ENCODE measurements at places on chromosomes 2 and 18. TPM values are rescaled to one million over a fixed set of nuclear protein-coding genes. Genes with fewer than 3 reads are reported as not detected.

DNA sequence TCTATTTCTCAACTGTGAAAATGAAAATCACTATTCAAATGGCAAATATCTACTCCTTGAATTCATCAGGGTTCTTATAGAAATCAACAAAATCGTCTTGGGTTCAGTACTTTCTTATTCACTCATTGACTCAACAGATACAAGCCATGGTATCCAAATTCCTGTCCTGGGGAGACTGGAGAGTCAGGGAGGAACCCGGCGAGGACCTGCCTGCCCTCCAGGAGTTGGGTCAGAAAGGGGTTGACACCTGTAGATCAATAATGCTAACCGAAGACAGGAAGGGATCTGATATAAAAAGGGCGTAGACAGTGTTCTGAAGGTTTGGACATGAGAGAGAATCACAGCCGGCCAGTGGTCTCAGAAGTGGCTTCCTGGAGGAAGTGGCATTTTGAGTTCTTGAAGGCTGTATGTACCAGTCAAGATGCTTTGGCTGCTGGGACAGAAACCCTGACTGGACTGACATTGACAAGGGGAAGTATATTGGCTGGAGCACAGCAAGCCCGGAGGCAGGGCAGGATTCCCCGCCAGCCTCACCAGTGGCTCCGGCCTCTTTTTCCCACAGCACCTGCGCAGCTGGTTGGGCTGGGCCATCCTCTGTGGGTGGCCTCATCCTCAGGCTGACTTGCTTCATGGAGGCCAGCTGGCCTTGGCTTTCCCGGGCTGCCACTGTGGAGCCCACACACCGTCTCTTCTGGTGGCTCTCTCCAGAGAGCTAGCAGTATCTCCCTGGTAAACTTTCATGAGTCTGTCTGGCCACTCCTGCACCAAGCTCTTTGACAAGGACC lies 3.0 kb downstream of the LRRFIP1 start:
- peaks cover 8% of the 10 kb centered on the region for H3K4me1 ChIP-seq
- H3K27ac ChIP-seq = no peak overlapping the region
- no peak overlapping the region for H3K4me3 ChIP-seq
- H3K27me3 ChIP-seq = no peaks in the 10 kb centered on the region
- no peaks in the 10 kb centered on the region for H3K36me3 ChIP-seq

GRCh38 chr2:44244135-44244871 lies 31.0 kb upstream of the SLC3A1 start:
- no peaks in the 10 kb centered on the region for H3K36me3 ChIP-seq
- no peak overlapping the region for H3K27ac ChIP-seq
- peak overlapping the region; percentile 15 for H3K4me3 ChIP-seq
- peak; percentile 50 for DNase-seq

- no peak overlapping the region for H3K4me3 ChIP-seq
- no peaks in the 10 kb centered on the region for H3K4me1 ChIP-seq
- H3K27me3 ChIP-seq = peaks cover 41% of the 10 kb centered on the region
These were observed 105.1 kb upstream of the PXDN start for GRCh38 chr2:1849450-1849849.

DNA sequence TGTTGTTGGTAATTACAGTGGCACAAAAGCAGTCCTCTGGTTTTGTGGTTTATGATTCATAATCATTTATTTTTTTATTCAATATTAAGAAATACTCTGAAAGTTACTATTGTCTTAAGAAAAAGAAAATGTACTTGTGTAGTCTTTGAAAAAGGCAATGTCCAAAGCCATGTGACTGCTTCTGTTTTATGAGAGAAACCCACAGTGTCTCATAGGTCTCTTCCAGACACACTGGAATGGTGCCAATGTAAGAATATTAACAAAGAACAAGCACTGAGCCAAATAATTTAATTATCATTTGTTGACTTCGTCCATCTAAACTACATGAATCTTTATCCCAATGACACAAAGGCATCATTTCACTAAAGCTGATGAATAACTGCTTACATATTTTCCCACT lies 62.5 kb downstream of the RPRM start:
- H3K36me3 ChIP-seq = no peaks in the 10 kb centered on the region
- H3K4me3 ChIP-seq = no peak overlapping the region

GRCh38 chr2:48883661-48884060 lies 128.1 kb upstream of the LHCGR start:
- H3K4me1 ChIP-seq = no peaks in the 10 kb centered on the region
- no peaks in the 10 kb centered on the region for H3K27me3 ChIP-seq
- H3K36me3 ChIP-seq = no peaks in the 10 kb centered on the region
- no peak for DNase-seq

- no peaks in the 10 kb centered on the region for H3K27me3 ChIP-seq
- no peaks in the 10 kb centered on the region for H3K36me3 ChIP-seq
These were observed 151.4 kb downstream of the SNTG2 start for GRCh38 chr2:1101982-1102590.

- peak overlapping the region; percentile 61 for H3K27ac ChIP-seq
- H3K4me3 ChIP-seq = no peak overlapping the region
- no peaks in the 10 kb centered on the region for H3K36me3 ChIP-seq
- peaks cover 3% of the 10 kb centered on the region for H3K4me1 ChIP-seq
These were observed 83.7 kb downstream of the SDC1 start for GRCh38 chr2:20141056-20141762.

GRCh38 chr2:205903549-205904129 lies 182.3 kb downstream of the INO80D start:
- no peak for DNase-seq
- no peaks in the 10 kb centered on the region for H3K4me1 ChIP-seq
- no peak overlapping the region for H3K27ac ChIP-seq

GRCh38 chr2:120937686-120938044 lies 202.0 kb downstream of the GLI2 start:
- no peaks in the 10 kb centered on the region for H3K36me3 ChIP-seq
- DNase-seq = peak; percentile 33
- H3K27ac ChIP-seq = no peak overlapping the region

GRCh38 chr18:45403341-45404049 lies 211.8 kb upstream of the SLC14A2 start:
- H3K27ac ChIP-seq = no peak overlapping the region
- no peak overlapping the region for H3K4me3 ChIP-seq
- H3K4me1 ChIP-seq = no peaks in the 10 kb centered on the region

DNA sequence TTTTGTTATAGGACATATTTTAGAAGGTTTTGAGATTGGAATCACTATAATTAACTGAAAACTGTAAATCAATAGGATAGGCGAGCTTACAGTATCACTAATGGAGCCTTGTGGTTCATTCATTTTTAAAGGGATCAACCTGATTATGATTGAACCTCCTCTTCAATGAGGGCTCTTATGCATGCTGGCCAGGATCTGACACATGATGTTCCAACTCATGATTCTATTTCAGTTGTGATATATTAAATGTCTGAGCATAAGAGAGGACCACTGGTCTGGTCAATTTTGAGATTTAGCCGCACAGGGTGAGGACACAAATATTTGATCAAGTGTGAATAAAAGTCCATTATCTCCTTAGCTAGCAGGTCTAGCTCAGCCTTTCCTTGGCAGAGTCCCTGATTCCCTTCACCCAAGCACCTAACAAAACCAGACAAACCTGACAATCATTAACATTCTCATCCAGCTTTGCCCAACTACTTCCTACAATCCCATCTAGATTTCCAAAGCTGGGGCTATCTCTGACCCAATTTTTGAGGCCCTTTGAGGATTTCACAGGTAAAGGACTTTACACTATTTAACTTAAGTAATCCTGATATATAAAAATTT lies 6.9 kb upstream of the MAP4K4 start:
- H3K4me3 ChIP-seq = no peak overlapping the region
- H3K36me3 ChIP-seq = no peaks in the 10 kb centered on the region
- H3K27me3 ChIP-seq = no peaks in the 10 kb centered on the region

- no peak for DNase-seq
- no peaks in the 10 kb centered on the region for H3K27me3 ChIP-seq
- no peak overlapping the region for H3K27ac ChIP-seq
- no peak overlapping the region for H3K4me3 ChIP-seq
These were observed 13.0 kb downstream of the TTC32 start for GRCh38 chr2:19888831-19889230.

- no peaks in the 10 kb centered on the region for H3K4me1 ChIP-seq
- no peak overlapping the region for H3K27ac ChIP-seq
- DNase-seq = no peak
- no peak overlapping the region for H3K4me3 ChIP-seq
- no peaks in the 10 kb centered on the region for H3K27me3 ChIP-seq
These were observed 7.8 kb downstream of the SULT1C4 start for GRCh38 chr2:108385411-108386071.

DNA sequence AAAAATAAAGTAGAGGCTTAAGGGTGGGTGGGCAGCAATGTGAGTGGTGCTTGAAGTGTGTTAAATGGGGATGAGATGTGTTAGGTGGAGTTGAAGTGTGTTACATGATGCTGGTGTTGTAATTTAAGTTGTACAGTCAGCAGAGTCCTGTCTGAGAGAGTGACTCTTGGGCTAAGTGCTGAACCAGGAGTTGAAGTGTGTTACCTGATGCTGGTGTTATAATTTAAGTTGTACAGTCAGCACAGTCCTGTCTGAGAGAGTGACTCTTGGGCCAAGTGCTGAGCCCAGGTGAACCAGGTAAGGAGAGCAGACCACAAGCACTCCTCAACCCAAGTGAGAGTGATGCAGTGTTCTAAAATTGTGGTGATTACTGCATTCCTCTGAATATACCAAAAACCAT lies 40.6 kb downstream of the LCLAT1 start:
- DNase-seq = no peak
- no peak overlapping the region for H3K27ac ChIP-seq
- no peak overlapping the region for H3K4me3 ChIP-seq
- H3K36me3 ChIP-seq = no peaks in the 10 kb centered on the region
- no peaks in the 10 kb centered on the region for H3K4me1 ChIP-seq
- H3K27me3 ChIP-seq = no peaks in the 10 kb centered on the region

DNA sequence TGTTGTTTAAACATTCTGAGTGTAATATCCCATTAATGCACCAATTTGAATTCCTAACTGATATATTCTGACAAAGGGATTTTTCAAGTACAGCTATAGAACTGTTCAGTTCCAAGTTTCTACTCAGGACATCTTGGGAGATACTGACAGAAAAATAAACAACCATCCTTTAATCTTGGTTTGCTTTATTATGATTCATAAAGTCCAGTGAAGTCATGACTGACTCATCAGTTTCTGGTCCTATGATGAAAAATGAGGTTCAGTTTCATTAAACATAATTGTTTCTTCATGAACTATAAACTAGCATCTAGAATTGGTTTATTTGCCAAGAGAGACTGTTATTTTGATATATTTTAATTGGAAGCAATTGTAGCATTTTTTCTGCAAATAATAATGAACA lies 896.2 kb downstream of the CCDC85A start:
- no peak for DNase-seq
- H3K4me3 ChIP-seq = no peak overlapping the region
- no peaks in the 10 kb centered on the region for H3K36me3 ChIP-seq
- no peaks in the 10 kb centered on the region for H3K4me1 ChIP-seq

GRCh38 chr2:72131916-72132841 lies 15.5 kb downstream of the CYP26B1 start:
- DNase-seq = no peak
- no peaks in the 10 kb centered on the region for H3K36me3 ChIP-seq
- no peak overlapping the region for H3K27ac ChIP-seq
- no peaks in the 10 kb centered on the region for H3K27me3 ChIP-seq

- H3K36me3 ChIP-seq = no peaks in the 10 kb centered on the region
- no peak overlapping the region for H3K27ac ChIP-seq
- no peaks in the 10 kb centered on the region for H3K27me3 ChIP-seq
- no peak for DNase-seq
These were observed 297.5 kb downstream of the PIEZO2 start for GRCh38 chr18:10851824-10852319.

- H3K4me3 ChIP-seq = peak within 1 kb of the TSS; percentile 78
- no peaks in the 10 kb centered on the region for H3K4me1 ChIP-seq
- peak; percentile 89 for DNase-seq
These were observed at the start of gene EFHD1 for GRCh38 chr2:232633413-232634205. Gene EFHD1, plus strand, starts transcription at chr2:232633604. Its CDS starts 101 bp downstream, at chr2:232633705.

DNA sequence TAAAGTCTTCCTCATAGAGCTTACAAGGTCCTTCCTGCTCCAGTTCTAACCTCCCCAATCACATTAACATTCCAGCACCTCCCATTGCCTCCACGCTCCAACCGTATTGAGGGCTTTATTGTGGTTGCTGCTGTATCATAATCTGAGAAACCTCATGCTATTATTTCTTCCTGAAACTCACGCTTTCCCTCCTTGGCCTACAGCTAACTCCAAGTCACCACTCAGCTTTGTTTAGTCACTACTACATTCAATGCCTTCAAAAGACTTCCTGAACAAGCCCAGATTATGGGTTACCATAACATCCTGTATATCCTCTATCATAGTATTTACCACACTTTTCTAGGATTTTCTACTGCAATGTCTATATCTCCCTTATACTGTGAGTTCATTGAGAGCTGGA lies 230.4 kb downstream of the IKZF2 start:
- no peaks in the 10 kb centered on the region for H3K36me3 ChIP-seq
- H3K27me3 ChIP-seq = no peaks in the 10 kb centered on the region
- H3K4me1 ChIP-seq = no peaks in the 10 kb centered on the region
- H3K4me3 ChIP-seq = no peak overlapping the region
- no peak overlapping the region for H3K27ac ChIP-seq

- no peak overlapping the region for H3K4me3 ChIP-seq
- H3K4me1 ChIP-seq = peaks cover 10% of the 10 kb centered on the region
- H3K36me3 ChIP-seq = no peaks in the 10 kb centered on the region
- H3K27ac ChIP-seq = peak overlapping the region; percentile 37
These were observed 179.3 kb downstream of the GLI2 start for GRCh38 chr2:120914839-120915521.

GRCh38 chr2:71060871-71061270 lies 7.6 kb upstream of the NAGK start:
- H3K27ac ChIP-seq = no peak overlapping the region
- H3K4me1 ChIP-seq = no peaks in the 10 kb centered on the region
- DNase-seq = no peak
- H3K27me3 ChIP-seq = no peaks in the 10 kb centered on the region

DNA sequence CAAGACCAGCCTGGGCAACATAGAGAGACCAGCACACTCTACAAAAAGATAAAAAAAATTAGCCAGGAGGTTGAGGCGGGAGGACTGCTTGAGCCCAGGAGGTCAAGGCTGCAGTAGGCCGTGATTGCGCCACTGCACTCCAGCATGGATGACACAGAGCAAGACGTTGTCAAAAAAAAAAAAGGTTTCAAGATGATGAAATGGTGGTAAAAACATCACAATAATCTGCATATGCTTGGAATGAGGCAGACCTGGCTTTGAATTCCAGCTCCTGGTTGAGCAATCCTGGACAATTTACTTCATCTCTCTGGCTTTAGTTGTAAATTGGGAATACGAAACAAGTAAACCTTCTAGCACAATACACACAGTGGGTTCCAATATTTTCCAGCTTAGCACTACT lies 24.1 kb downstream of the USP40 start:
- no peaks in the 10 kb centered on the region for H3K4me1 ChIP-seq
- no peak for DNase-seq
- H3K27ac ChIP-seq = no peak overlapping the region

GRCh38 chr2:8579485-8580085 lies 102.3 kb upstream of the ID2 start:
- no peak overlapping the region for H3K27ac ChIP-seq
- H3K4me3 ChIP-seq = no peak overlapping the region
- no peaks in the 10 kb centered on the region for H3K4me1 ChIP-seq
- no peak for DNase-seq
- H3K36me3 ChIP-seq = no peaks in the 10 kb centered on the region
- H3K27me3 ChIP-seq = no peaks in the 10 kb centered on the region

- H3K4me3 ChIP-seq = no peak overlapping the region
- no peaks in the 10 kb centered on the region for H3K36me3 ChIP-seq
- H3K4me1 ChIP-seq = no peaks in the 10 kb centered on the region
- no peak for DNase-seq
These were observed 346.7 kb downstream of the RAD51AP2 start for GRCh38 chr2:17171446-17172049.

The PSTPIP2 gene
- total RNA-seq = 14.7 TPM

The VWC2L gene
- not detected for total RNA-seq

The RTP5 gene
- 0.15 TPM for total RNA-seq

The RPRM gene
- not detected for total RNA-seq

The PAX8 gene
- 2.6 TPM for total RNA-seq

The OTX1 gene
- not detected for total RNA-seq

The KCNJ13 gene
- 0.73 TPM for total RNA-seq

The CHRNG gene
- total RNA-seq = not detected

The FSHR gene
- not detected for total RNA-seq

The IHH gene
- 0.66 TPM for total RNA-seq

Measured in breast epithelium (tissue), 4 donors.